NAMALWA (cell line): ENCODE measurements at places on chromosomes 13 and 19.

GRCh38 chr19:14654786-14655560 is 19.7 kb downstream of the ADGRE3 start:
- DNase-seq: no peak

DNA sequence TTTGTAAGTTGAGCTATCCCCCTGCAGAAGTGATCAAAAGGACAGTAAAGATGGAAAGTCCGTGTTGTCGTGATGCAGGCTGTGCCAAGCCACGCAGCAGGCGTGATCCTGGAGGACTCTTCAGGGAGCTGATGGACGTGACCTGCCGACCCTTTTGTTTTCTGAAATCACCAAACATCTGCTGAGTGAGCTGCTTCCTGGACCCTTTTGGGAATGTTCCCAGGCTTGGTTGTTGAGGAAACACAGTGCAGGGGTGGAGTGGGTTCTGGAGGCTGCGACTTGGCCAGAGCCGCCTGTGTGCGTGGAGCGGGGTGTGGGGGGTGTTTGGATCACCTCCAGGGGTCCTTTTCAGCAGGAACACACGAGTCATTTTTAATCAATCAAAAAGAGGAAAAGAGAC is 15.4 kb upstream of the CPAMD8 start:
- DNase-seq: no peak

DNA sequence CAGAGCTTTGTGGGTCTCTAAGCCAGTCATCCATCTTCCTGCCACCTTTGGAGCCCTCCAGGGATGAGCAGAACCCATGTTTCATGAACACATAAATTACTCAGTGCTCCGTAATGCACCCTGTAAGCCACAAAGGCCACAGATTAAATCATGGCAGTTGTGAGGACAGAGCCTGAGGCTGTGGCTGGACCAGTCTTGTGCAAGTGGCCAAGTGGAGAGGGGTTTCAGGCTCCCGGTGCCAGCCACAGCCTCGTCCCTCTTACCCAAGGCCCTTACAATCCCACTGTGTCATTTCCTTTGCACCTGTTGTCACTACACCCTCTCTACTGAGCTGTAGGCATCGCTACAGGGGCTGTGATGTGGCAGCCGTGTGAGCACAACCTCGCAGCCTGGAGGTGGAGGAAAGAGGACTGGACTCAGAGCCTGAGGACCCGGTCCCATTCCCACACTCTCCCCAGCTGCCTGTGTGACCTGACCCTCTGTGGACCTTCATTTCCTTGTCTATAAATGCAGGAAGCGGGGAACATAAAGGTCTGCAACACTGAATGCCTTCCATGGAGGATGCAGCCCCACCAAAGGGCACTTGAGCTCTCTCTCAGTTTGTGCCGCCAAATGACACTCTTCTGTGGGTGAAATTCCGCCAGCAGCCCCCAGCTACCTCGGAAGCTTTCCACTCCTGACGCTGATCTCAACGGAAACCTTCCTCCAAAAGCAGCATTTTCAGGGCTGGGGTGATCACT is 792.0 kb downstream of the UQCRFS1 start:
- no peak for DNase-seq

DNA sequence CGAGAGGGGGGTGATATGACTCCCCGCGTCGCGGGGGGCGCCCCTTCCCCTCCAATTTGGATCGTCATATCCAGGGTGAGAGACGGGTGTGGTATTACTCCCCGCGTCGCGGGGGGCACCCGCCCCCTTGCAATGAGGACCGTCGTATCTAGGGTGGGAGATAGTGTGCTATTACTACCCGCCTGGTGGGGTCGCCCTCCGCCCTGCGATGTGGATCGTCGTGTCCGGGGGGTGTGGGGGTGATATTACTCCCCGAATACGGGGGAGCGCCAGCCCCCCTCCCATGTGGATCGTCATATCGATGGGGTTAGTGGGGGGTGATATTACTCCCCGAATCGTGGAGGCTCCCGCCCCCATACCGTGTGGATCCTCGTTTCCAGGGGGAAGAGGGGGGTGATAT is 29.2 kb upstream of the RGCC start:
- no peak for DNase-seq

DNA sequence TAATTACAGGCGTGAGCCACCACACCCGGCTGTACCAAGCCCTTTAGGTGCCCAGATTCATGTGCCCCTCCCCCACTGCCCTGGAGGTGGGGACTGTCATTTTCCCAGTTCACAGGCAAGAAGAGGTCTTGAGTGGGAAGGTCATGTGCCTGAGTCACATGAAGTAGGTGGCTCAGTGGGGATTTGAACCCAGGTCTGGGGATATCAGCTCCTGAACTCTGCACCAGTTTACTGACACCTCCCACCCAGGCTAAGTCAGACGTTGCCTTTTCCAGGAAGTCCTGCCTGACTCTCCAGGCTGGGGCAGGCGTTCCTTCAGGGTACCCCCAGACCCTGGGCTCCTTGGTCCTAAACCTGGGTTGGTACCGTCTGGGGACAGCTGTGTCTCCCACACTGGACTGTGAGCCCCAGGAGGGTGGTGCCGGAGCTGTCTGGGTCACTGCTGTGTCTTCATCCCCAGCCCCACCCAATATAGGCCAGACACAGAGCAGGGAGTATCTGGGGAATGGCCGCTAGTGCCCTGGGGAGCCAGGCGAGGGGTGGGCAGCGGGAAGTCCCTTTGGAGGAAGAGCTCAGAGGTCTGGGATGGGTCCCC is 8.6 kb downstream of the VASP start:
- no peak for DNase-seq

DNA sequence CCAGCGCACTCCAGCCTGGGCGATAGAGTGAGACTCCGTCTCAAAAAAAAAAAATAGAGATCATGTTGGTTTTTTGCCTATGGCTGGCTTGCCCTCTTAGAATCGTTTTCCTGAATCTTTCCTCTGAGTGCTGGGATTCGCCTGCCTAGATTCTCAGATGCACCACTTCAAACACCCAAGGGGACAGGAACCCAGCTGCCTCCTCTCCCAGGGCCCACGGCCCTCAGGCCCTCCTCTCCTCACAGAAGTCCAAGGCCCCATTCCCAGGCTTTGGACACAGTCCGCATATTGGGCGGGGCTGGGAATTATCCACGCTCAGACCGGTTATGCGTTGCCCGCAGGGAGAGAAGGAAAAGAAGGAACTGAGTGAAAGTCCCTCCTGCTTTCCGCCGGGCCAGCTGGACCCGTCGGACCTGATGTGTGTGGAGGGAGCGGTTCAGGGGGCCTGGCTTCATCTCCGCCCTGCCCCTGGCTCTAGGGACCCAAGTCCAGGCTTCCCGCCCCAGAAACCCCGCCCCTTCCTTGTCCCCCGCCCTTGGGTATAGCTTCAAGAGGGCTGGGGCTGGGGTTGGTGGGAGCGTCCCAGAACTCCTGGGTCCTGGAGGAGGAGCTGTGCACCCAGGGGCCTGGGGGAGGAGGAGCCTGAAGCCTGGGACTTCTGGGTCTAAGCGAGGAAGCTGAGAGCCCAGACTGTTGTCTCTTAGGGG is 5.8 kb downstream of the PPFIA3 start:
- no peak for DNase-seq

- DNase-seq: no peak
Measured at GRCh38 chr13:30744056-30744680, 8.8 kb downstream of the ALOX5AP start.

DNA sequence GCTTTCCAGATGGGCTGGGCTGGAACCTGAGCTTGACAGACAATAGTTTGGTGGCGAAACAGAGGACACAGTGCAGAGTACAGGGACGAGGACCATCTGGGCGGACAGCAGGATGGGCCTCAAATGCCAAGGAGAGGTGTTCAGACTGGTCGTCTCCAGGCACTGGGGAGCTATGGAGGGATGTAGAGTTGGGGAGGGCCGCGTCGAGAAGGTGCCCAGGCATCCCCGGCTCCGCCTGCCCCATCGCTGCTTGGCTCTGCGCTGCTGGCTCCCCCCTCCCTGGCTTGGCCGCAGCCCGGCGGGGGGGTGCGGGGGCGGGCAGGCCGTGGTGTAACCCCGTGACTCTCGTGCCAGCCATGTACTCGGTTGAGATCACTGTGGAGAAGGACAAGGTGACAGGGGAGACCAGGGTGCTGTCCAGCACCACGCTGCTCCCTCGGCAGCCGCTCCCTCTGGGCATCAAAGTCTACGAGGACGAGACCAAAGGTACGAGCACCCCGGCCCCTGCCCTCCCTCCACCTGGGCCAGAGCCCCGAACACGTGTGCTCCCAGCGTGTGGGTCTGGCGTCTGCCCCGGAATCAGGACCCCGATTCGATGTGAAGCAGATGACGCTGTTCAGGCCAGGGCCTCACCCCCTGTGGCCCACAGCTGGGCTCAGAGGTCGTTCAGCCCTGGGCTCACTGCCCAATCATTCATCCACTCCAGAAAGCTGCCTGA is 10.8 kb upstream of the MISP start:
- no peak for DNase-seq

DNA sequence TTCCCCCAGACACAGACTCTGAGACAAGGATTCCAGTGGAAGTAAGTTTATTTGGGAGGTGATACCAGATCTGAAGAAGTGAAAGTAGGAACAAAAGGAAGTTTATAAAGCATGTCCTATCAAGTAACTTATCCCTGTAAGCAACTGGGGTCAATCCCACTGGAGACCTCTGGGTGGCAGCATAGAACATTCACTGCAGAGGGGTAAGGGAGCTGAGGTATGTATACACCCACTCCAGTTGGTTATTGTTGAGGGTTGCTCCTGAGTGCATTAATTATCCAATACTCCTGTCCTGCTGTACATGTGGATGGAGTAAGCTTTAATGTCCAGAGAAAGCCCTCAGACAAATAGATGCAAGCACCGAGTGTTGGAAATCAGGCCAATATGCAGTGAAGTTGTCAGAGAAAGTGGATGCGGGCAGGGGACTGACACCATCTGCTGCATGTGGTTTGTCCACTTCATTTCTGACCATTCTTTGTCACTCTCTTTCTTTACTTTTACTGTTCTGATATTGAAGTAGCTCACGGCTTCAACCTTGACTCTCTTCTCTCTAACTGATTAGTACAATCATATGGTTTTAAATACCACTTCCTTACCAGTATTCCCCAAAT is 46.7 kb downstream of the NOTCH3 start:
- peak; percentile 79 for DNase-seq
